ENCODE measurements at places on chromosomes 2 and 18.

DNA sequence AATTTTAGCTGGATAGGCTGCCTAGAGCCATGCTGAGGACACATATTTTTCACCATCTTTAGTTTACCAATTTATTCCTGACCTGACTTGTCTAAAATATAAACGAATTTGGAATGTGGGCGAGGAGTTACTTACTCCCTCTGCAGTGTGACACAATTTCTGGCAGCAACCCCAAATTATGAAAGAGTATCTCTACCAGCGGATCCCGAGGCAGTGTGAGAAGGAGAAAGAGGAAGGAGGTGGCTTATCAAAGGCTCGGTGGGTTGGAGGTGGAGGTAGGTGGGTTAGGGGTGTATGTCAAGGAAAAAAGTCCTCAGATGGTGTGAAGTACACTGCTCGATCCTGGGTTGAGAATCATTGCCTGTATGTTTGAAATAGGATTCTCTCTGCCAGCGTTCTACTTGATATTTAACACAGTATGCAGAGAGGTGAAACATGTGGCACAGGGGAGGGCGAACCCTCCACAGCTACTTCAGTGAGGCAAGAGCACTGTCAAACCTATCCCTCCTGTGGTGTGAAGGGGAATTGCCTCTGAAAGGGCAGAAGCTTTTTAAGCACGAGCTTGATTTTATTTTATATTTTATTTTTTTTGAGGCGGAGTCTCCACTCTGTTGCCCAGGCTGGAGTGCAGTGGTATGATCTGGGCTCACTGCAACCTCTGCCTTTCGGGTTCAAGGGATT is 76.0 kb downstream of the RFTN2 start:
- DNase-seq: peak; percentile 3

GRCh38 chr2:113169002-113169530 is 4.7 kb upstream of the PSD4 start:
- no peak for DNase-seq

DNA sequence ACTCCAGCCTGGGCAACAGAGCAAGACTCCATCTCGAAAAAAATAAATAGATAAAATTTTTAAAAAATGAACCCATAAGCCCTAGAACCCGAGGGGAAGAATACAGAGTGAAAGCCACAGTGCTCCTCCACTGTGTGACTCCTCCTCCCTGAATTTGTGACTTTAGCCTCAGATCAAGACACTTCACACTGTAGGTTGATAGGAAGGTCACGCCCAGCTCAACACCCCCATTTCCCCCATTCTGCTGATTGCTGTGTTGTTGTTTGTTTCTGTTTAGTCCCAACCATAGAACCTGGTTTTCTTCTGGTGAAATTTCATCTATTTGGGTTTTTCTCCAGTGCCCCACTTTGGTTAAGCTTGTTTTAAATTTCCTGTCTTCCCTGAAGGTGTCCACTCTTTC is 102.2 kb downstream of the VIT start:
- DNase-seq: no peak

DNA sequence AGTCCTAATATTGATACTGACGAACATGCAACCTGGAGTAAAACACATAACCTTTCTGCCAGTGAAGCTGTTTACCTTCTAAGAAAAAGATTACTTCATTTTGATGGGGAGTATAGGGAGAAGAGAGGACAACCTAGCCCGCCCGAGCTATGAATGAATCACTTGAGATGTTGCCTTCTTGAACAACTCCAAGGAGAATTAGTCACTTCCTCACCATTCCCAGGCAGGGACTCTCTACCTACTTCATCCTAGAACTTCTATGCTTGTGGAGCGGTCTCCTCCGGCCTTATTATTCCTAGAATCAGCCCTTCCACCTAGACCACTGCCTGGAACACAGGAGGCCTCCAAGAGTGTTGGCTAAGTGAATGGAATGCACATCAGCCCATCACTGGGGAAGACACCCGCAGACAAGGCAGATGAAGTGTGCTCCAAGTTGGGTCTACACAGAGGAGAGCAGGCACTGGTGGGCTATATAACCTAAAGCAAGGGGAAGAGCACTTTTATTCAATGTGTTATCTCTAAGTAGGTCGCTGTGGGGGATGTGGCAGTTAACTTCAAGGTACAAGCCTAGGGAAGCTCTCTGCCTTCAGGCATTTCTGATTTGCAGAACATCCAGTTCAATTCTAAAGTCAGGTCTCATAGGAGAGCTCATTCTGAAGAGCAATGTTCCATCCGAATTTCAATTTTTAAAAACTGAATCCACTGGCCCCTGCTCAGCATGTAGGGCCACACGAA is 57.4 kb downstream of the STK39 start:
- DNase-seq: no peak

- no peak for DNase-seq
These were observed 82.4 kb upstream of the TAF1B start for GRCh38 chr2:9760902-9761228.

DNA sequence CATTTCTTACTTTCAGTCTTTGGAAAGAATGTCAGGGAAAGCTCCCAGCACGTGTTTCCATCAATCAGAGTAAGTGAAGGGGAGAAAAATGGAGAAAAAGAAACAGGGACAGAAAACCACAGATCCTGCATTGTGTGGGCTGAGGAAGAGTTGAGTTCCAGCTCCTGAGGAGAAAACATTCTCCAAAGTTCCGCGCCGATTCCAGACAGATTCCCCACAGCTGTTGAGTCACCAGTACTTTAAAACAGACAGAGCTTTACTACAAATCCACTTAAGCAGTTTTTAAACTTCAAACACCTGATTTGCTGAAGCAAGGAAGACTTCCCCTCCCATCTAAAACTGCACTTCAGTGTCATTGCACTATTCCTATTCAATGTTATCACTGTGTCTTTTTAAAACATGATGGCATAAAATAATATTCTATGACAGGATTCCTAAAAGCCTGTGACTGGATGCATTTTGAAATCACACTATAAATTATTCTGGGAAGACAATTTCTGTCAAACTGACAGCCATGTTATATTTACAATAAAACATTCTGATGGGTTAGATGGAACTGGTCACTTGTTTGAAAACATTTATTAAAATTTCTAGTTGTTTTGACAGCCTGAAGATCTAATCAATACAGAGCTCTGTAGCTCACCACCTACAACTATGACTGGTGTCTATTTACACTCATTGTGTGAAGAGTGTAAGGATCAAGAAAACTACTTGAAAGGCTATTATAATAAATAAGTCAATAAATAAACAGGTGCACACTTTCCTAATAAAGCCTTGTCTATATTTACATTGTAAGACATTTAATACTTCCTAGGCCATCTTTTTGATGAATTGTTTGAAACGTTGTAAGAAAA is 40.9 kb downstream of the TCF4 start:
- no peak for DNase-seq

GRCh38 chr2:174495365-174496012 is 8.7 kb upstream of the GPR155 start:
- no peak for DNase-seq

GRCh38 chr18:11802158-11802557 is 49.1 kb upstream of the CHMP1B start:
- DNase-seq: no peak

- DNase-seq: no peak
These were observed 82.1 kb downstream of the OLA1 start for GRCh38 chr2:174166261-174166660.

DNA sequence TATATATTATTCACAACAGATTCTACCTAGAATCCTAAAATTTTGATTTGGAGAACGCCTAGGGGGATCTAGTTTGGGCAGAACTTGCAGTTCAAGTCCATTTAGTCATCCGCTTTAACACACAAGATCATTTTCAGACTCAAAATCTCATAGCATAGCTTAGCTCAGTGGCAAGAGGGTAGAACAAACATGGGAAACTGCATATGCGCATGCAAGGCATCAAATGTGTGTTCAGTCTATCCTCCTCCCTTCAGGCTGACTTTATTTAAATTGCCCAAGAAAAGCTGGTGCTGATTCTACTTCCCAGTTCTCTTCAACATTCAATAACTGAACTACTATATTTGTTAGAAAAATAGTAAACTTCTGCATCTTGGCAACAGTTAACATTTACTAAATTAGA is 79.6 kb upstream of the NRXN1 start:
- DNase-seq: no peak

DNA sequence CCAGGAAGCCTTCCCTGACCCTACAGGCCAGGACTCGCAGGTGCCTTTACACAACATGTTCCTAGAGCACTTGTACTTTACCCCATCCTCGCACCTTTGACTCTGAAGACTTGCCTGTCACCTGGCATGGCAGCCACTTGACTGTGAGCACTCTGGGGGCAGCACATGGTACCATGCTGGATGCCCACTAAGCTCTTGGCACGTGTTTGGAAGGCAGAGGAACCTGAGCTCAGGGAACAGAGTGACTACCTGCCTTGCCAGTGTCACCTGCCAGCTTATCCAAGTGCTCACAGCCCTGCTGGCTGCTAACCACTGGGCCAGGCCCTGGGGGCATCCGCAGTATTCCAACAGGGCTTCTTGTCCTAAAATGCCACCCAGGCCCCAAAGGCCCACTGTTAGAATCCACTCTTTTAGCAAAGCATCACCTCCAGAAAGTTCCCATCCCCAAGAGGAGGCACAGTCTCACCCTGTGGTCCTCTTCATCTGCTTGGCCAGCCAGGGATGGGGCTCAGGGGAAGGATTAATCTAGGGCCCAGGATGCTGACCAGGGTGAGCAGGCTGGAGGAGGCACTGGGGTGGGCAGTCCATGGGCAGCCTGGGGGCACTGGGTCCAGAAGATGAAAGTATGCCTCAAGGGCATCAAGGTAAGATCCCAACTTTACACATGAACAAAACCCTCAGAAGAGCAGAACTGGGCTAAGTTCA is 57.0 kb downstream of the ZBTB7C start:
- DNase-seq: no peak

DNA sequence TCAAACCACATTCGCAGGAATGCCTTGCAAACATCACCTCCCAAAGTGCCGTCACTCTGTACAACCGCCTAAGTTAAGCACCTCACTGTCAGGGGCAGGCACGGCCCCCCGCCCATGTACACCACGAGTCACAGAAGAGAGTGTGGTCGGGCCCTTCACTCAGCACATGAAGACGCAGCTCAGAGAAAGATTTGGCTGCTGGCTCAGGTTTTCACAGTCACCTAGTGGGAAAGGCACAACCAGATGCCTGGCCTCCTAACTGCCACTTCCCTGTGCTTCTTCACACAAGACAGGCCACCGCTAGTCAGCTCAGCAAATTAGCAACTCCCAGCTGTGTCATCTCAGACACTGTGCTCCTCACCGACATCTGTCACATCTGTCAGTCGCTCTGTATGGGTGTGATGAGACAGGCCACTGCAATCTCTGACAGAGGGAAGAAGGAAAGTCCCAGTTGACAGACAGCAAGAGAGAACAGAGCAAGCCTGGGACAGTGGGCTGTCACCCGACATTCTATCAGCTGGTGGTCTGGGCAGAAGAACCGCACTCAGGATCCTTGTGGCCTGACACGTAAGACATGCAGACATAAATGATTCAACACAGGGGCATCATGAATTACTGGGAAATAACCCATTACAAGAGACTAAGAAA is 60.8 kb downstream of the CRACDL start:
- DNase-seq: no peak

- DNase-seq: no peak
These were observed 331 bp downstream of the SERPINE2 start for GRCh38 chr2:224038830-224039079.

- no peak for DNase-seq
These were observed 37.5 kb upstream of the ZNF385B start for GRCh38 chr2:179898873-179899272.

DNA sequence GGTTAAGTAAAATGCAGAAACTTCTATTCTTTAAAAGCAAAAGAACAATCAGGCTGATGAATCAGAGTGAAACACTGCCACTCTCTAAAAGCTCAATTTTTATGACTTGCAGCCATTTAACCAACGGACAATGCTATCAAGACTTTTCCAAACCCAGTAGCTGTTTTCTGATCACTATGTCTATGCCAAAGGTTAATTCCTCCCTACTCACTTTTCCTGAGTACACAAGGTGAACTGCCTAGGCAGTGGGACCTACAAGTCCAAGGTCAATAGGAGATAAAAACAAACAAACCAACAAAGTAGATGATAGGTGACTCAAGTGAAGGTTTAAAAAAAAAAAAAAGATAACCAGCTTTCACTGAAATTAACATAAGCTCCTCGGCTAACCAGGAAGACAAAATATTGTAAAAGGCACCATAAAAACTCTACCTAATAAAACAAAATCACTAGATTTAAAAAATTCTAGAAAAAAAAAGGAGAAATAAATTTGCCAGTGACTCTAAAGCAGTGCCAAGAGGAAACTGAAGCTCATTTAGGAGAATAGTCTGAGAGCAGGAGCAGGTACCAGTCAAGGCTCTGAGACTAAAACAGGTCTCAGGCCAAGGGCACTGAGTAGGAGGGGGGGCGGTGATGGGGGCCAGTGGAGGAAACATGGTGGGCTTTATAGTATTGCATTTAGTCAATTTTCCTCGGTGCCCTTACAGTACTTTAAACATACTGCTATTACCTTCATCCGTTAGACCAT is 134.1 kb upstream of the DLGAP1 start:
- DNase-seq: no peak
